ENCODE measurements at places on chromosomes 12 and 14.

- no peak for DNase-seq
Observed at GRCh38 chr14:61940666-61941420, 178.6 kb downstream of the SNAPC1 start.

GRCh38 chr14:72796935-72797334 is 97.0 kb downstream of the DPF3 start:
- DNase-seq: no peak

GRCh38 chr12:129486931-129487330 is 416.9 kb downstream of the TMEM132D start:
- no peak for DNase-seq

DNA sequence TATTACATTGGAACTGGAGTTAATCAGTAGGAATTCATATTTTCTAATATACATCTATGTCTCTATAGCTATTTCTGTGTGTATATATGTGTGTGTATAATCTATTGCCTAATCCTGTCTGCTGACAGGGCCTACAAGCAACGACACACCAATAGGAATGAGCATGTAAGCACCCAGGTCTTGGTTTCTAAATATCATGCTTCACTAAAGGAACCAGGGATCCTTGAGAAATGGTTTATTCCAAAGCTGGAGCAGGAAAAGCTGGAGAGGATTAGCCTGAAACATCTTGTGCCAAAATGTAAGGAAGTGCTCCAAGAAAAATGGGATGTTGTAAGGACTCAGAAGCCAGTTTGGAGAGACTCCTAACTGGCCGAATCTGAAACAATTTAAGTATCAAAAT is 29.3 kb upstream of the LGALS3 start:
- no peak for DNase-seq

- DNase-seq: no peak
Observed at GRCh38 chr12:80178846-80179245, 79.5 kb downstream of the OTOGL start.

DNA sequence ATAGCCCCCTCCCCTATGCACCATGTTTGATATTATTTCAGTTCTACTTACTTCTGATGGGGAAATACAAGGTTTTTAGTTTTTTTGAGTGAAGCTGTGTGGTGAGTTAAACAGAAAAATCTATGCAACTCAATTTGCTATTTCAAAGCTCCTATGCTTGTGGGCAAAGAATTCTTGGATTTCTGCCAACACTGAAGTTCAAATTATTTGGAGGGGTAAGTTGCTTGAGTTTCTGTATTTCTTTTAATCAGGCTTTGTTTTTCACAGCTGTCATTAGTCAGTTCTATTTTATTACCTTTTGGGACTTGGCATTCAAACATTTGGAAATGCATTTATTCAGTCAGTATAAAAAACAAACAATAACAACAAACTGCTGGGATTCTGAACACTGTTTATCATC is 407.5 kb upstream of the MGAT4C start:
- no peak for DNase-seq

- DNase-seq: peak; percentile 30
Observed at GRCh38 chr14:99436247-99437180, 44.1 kb downstream of the SETD3 start.

DNA sequence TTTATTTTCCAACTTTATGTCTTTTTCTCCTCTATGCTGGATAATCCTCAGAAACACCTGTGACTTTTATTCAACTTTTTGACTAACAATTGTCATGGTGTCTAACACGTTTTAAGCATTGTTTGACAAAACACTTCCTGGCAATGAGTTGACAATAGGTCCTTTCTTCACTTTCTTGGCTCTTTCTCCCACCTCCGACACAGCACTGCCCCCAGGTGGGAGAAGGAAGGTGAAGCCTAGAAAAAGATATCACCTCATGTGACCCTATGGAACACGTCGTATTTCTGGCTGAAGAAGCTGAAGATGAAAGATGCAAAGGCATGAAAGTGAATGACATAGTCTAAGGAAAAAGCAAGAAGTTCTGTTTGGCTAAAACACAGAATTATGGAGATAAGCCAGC is 430.0 kb downstream of the ETNK1 start:
- peak; percentile 20 for DNase-seq

GRCh38 chr12:98002887-98003493 is 512.4 kb upstream of the TMPO start:
- DNase-seq: peak; percentile 54

DNA sequence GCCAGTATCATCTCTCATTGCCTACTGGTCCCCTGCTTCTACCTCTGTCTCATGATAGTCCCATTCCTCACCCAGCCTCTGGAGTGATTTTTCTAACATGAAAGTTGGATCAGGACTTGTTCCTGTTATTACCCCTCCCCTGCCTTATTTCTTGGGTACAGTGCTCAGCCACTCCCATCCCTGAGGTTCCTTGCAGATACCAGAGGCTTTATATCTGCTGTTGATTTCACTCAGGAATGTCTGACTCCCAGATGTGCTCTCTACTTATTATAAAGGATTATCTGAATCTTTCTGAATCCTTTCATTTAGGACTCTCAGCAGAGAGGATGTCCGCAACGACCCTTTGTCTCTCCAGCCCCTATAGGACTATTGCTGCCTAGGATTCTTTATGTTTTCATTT is 111.2 kb downstream of the LRRK2 start:
- DNase-seq: no peak

- no peak for DNase-seq
Observed at GRCh38 chr12:109256011-109256410, 53.1 kb downstream of the FOXN4 start.
